Substantia nigra (tissue), 51 donors: ENCODE measurements at places on chromosomes 6 and 20.

DNA sequence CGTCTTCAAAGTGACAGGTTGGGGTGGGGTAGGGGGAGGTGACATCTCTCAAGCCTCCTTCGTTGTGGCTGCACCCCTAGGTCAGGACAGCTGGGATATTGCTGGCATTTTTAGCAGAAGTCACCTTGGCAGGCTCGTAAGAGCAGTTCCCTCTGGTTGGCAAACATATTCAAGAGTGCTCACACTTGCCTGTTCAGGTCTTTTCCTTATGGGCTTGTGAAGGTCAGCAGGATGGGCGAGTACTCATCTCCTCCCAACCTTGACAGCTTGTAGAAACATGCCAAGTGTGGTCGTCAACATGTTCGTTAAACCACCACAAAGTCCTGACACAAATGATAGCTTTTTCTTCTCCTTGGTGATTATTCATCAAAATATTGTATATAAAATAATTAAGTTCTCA, 113.6 kb downstream of the HDGFL1 start:
- no peak for DNase-seq

GRCh38 chr20:58277578-58278472, 31.7 kb upstream of the RAB22A start:
- no peak for DNase-seq

DNA sequence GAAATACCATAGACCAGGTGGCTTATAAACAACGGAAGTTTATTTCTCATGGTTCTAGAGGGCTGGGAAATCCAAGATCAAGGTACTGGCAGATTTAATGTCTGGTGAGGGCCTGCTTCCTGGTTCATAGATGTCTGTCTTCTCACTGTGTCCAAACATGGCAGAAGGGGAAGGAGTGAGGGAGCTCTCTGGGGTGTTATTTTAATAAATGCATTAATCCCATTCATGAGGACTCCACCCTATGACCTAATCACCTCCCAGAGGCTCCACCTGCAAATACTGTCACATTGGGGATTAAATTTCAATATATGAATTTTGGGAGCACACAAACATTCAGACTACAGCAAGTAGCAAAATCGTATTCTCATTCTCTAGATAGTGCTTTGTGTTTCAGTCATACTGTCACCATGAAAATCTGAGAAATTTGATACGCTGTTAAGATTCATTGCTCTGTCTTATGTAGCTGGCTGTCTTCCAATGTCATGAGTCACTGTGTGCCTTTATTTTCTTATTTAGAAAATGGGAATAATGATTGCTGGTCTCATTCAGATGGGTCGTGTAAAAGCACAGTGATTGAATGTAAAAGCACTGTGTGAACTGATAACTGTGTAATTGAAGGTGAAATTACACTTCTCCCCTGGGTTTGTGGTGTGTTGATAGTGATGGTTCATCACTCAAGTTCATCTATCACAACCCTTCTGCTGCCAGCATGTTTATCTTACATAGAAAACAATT, 8.9 kb upstream of the ERVFRD-1 start:
- no peak for DNase-seq

- DNase-seq, result no peak
Observed at GRCh38 chr6:69232496-69232895, 564.3 kb downstream of the LMBRD1 start.

GRCh38 chr6:54070025-54070424, 41.2 kb upstream of the MLIP start:
- DNase-seq, result no peak

GRCh38 chr6:29941471-29941870, 861 bp upstream of the HLA-A start:
- no peak for DNase-seq

GRCh38 chr6:783966-784735, 91.2 kb upstream of the EXOC2 start:
- DNase-seq, result no peak

GRCh38 chr20:51812861-51813260, 10.5 kb upstream of the SALL4 start:
- no peak for DNase-seq

DNA sequence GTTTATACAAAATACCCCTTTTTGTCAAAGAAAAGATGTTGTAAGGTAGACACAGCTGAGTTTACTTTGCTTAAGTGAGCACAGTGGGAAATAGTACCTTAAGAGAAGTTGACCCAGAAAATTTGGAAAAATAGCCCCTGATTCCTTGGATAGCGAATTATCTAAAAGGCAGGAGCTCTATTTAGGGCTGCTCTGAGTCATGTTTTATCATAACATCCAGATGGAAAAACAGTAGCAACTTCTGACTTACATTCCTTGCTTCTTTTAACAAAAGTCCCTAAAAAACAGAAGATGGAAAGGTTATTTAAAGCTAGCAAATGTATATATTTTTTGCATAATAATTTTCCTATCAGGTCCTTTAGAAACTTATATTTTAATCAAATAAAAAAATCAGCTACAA, 59.0 kb downstream of the THEMIS start:
- no peak for DNase-seq

DNA sequence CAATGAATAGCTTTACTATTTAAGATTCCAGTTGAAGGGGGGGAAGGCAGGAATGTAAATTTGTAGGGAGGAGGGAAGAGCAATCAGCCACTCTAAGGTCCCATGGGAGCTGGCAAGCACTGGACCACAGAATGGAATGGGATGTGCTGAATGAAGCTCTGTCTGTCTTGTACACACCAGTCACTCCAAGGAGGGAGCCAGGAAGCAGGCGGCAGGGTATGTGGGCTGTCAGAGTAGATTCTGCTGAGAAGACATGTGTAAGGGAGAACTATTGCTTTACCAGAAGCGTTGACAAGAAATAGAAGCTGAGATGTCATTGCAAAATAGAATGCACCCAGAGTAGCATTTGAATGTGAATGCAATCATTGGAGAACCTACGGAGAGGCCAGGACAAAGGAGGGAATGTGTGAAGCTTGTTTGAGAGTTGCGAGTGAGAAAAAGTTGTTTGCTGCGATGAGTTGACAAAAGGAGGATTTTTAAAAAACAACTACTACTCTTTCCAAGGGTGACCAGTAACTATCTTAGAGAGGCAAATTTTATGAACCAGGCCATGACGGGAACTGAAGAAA, 25.2 kb upstream of the PDE7B start:
- no peak for DNase-seq

DNA sequence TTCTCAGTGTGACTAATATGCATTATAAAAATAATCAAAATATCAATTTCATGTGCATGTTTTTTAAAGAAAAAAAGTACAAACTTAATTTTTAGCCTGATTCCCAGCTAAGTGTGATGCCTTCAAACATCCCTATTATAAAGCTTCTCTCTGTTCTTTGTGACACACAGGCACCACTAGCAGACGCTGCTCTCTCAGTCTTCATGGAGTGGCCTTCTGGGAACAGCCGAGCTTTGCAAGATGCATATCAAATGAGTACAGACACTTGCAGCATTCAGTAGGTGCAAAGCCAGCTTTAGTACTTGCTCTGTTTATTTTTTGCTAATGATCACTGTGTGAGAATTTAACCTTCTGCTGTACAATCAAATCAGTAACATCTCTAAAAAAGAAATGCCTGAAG, 340.0 kb downstream of the ADGRB3 start:
- DNase-seq, result peak; percentile 83

GRCh38 chr6:31175971-31176370, 5.5 kb upstream of the POU5F1 start:
- DNase-seq, result no peak

- DNase-seq, result peak; percentile 19
Observed at GRCh38 chr6:34583461-34583860, 27.3 kb upstream of the SPDEF start.

DNA sequence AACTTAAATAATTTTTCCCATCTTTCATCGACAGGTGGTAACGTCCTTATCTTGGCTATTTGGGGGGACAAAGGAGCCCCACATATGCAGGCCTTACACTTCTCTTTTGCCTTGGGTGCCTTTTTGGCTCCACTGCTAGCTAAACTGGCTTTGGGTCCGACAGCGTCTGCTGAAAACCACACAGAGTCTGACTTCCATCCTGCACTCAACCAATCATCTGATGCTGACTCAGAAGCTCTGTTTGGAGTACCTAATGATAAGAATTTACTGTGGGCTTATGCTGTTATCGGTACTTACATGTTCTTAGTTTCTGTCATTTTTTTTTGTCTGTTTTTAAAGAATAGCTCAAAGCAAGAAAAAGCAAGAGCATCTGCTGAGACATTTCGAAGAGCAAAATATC, 178.5 kb downstream of the SLC16A10 start:
- no peak for DNase-seq

GRCh38 chr6:72650081-72650745, 28.3 kb downstream of the KCNQ5 start:
- no peak for DNase-seq

- no peak for DNase-seq
Observed at GRCh38 chr6:70150521-70150920, 152.4 kb downstream of the COL9A1 start.

- no peak for DNase-seq
Observed at GRCh38 chr6:39227476-39227875, 1.8 kb downstream of the KCNK5 start.

DNA sequence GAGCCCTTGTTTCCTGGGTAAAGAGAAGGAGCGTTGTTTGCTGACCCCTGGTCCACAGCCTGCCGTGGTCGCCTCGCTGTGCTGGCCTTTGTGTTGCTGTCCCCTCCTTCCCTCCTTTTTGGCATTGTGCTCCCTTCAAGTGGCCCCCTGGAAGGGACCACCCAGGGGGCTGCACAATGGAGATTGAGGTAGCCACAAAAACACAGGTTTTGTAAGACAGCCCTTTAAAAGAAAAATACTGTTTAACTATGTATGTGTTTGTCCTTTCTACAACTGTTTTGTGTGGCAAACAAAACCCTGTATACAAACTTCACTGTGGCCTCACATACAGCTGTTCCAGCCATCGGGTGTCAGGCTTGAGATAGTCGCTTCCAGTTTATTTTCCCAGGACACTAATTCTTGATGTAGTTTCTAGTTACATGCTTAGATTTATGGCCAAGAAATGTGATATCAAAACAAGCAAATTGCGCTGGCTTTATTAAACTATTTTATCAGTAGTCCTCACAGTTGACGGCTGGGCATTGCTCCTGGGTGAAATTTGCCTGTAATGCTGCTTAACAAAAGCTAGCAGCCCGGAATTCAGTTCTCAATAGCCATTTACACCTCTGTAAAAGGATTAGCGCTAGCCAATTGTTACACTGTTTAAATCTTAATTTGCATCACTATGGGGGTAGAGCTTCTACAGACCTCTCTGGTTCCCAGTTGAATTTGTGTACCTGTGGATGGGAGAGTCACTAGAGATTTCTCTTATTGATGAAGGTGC, 64.1 kb downstream of the KIZ start:
- DNase-seq, result no peak

DNA sequence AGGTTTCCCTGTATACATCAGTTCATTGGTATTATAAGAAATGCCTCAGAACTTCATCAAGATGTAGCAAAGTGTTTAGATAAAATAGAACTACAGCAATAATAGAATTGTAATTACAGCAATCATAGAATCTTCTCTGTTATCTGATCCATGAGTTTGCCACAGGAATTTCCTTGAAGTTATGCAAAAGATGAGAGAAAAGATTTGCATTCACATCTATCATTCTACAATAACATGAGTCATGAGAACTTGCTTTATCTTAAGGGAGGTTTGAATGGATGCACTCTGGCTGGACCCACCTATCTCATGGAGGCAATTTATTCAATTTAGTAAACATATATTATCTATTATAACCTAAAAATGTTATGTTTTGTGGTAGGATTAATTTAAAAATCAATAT, 329.8 kb upstream of the EPHA7 start:
- no peak for DNase-seq

DNA sequence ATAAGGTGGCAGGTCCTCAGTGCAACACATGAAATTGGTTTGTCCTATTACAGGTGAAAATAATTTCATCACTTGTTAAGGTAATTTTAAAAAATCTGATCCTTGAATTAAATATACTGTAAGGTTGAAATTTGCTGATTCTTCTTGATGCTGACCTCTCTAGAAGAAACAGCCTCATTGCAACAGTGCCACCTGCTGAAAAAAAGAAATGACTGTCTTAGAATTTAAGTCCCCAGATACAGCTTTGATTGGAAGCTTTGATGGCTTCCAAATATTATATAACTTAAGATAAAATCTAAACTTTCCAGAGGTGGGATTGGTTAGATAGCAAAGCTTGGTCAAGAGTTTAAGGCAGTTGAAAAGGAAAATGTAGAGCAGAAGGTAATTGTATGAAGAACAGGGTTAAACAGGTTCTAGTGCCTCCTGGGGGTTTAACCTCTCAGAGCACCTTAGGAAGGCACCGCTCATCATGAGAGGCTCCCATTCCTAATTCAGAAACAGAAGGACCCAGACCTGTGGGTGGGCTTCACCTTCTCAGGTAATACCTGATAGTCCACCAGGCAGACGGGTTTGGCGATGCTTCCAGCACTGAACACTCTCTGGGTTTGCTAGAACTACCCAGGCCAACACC, 401.0 kb downstream of the PAX1 start:
- no peak for DNase-seq

GRCh38 chr6:18081025-18081668, 41.3 kb downstream of the NHLRC1 start:
- no peak for DNase-seq

DNA sequence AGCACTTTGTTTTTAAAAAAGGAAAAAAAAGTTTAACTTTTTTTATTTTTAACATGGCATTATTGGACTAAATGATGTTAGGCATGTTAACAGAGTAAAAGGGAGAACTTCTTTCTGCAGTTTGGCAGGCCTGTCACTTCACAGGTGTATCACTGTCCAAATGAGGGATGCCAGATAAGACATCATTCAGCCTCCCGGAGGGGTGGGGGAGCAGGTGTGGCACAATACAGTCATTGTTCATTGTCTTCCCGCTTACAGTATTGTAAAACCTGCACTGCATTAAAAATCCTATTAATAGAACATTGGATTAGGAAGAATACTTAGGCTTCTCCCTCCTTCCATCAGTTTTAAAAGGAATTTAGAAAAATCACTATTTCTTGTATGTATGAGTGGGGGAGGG, 80.7 kb downstream of the CARMIL1 start:
- no peak for DNase-seq

GRCh38 chr6:292506-293192, 362 bp downstream of the DUSP22 start:
- no peak for DNase-seq

DNA sequence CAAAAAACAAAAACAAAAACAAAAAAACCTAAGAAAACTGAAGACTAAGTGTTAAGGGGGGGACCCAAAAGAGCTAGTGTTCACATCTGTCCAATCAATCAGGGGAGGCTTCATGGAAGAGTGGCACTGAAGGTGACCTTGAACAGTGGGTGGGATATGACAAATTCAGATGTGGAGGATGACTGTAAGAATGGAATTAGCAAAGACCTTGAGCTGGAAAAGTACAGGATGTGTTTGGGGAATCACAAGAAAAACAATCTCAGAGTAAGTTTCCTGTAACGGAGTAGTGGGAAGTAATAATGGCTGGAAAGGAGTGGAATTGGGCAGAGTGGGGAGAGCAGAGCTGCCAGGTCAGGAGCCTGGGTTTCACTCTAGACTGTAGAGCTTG, 2.9 kb upstream of the IER3 start:
- DNase-seq, result no peak
